ENCODE measurements at places on chromosomes 5 and 9.

- no peak for DNase-seq
These were observed 8.2 kb upstream of the PHYKPL start for GRCh38 chr5:178240766-178241165.

DNA sequence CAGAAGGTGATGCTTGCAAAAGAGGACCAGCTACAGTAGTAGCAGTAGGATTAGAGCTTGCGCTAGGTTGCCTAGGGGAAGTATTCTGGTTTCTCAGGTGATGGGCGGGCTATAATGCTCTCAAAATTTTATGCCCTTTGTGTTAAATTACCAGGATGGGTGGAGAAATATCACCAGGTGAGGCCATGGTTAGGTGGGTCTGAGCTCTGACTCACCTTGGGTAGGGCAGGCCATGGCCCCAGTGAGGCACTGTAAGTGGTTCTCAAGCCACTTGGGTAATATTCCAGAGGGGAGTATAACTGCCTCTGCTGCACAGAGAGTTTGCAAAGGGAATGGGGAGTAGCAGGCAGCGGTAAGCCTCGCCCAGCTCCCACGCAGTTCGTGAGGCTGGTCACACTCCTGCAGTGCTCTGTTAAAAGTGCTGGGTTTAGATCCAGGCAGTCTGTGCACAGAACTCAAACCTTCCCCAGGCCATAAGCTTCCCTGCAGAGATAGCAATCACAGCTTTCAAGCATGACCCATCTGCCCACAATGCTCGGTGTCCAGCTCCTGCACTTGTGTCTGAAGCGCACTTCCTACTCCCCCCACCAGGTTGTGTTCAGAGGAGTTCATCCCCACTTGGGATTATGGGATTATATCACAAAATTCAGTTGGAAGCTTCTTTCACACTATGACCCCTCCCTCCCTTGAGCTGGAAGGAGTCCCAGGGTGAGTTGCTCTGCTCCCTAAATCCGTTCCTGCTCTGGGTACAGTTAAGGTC lies 575.0 kb downstream of the CHSY3 start:
- no peak for DNase-seq

- DNase-seq = no peak
These were observed 6.6 kb downstream of the DTWD2 start for GRCh38 chr5:118981783-118982182.

DNA sequence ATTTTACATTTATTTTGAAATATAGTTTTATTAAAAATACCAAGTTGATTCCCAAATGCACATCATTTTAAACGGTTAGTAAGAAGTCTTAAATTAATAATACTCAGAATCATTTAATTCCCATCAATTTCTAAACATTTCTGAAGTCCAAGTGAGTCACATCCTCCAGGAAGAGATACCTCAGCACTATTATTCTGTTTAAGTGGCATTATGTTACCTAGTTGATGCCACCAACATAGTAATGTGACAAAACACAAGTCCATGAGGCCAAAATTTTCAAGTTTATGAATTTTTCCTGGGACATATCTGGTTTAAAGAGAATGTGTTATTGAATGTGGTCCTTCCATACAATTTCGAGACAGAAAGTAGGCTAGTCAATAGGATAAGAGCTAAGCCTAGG lies 1348.3 kb upstream of the CDH9 start:
- no peak for DNase-seq

- DNase-seq = no peak
These were observed 20.9 kb downstream of the KLHL3 start for GRCh38 chr5:137714946-137715345.

DNA sequence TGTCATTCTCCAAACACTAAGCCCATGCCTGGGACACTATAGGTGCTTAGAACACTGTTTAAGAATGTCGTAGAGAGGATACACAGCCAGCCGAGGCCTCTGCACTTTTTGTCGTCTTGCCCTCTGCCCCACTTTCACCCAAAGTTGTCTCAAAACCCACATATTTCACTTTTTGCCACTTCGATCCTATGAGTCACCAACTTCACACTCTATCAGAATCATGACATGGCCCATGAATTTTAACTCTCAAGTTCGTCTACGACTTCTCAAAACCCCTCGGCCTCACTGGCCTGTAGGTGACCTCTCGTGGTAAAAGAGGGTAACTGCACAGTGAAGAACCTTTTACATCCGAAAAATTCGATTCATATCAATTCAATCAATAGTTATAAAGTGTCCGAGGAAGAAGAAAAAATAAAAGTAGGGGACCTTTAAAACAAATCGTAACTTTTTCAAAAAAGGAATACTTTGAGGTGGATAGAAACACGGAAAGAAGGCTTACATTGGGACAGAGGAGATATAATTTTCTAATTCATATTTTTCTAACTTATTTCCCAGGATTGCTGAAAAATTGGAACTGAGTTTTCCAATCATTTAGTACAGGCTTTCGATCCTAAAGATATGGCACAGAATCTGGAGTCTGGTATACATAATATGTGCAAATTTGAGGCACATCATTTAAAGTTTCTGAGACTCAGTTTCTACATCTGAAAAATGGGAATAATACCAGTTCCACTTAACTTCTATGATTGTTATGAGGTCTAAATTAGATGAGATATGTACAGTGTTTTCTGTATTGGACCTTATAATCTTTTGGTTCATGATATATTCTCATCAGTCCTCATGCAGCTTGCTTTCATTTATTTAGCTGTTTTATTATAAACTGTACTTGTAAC lies 122.6 kb downstream of the APBA1 start:
- peak; percentile 23 for DNase-seq

DNA sequence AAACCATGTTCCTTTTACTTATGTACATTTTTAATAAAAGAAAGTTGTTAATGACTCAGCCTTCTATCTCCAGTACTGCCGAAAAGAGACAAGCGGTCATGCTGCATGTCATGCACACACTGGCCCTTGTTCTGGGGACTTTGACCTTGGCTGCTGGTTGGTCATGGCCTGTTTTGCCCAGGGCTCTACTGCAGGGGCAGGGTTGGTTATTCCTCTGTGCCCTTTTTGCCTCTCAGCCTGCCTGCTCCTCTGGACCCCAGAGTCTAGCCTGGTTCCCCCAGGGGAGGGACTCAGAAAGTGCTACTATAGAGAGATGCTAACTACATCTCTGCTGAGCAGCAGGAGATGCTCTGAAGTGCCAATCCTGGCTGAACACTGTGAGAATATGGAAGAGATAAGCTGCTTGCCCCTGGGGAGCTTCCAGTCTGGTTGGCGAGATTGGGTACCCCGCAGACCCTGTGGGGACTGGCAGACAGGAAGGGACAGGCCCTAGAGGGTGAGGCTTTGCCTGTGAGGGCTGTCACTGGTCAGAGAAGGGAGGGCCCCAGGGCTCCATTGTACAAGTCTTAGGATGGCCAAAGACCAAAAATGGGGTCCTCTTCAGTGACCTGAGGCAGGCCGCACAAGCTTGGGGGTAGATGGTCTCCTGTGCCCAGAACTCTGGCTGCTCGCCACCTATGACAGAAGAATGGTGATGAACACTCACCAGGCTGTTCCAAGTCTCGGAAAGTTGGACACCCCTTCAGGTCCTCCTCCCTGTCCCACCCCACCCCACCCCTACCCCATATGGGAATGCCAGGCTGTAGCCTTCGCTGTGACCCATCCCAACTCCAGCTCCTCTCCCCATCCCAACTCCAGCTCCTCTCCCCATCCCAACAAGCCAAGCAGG lies 14.3 kb downstream of the IRF1 start:
- DNase-seq = no peak

DNA sequence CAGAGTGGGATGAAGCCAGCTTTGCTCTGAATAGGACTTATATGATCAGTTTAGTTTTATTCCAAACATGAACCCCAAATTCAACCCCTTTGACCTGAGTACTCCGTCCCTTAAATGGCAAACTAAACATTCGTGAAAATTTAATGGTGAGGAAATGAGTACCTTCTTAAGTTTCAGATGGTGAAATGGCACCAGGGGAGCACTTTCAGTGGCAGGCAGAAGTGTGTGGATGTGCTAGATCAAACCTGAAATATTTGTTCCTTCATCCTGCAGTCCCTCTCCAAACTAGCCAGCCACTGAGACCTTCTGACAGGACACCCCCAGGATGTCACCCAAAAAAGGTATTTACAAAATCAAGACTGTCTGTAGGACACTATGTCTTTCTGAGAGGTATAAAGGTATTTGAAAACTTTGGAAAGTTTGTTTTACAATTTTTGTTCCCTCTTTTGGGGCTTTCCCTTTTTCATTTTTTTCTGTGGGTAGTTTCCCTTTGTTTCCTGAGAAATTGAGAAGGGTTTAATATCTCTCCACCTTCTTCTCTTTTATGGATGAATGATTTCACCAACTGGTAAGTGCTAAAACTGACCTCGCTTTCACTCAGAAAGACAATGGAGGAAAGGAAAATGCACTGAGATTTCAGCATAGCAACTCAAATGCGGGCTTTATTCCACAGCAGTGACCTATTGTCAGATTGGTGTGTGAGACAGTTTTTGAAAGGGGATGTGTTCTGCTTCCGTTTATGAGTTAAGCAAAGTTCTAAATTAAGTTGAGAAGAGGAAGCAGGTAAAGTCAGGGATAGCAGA lies 127.1 kb downstream of the TMC1 start:
- DNase-seq = no peak

GRCh38 chr9:13430368-13431221 lies 151.1 kb upstream of the MPDZ start:
- no peak for DNase-seq

DNA sequence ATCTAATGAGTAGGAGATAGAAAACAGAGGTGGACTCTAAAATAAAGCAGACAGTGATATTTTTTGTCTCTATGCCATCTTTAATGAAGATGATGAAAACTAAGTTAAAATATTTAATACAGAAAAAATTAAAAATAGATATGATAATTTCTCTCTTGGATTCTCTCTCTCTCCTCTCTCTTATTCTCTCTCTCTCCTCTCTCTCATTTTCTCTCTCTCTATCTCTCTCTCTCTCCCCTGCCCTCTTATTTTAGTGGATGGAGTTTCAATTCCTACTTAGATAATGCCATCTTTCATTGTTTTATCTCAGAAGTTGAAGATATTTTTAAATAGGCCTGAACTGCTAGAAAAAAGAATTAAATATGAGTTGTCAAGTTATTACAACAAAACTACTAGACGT lies 38.2 kb downstream of the ESM1 start:
- DNase-seq = no peak

GRCh38 chr5:74544811-74545210 lies 95.7 kb downstream of the ENC1 start:
- DNase-seq = no peak

- DNase-seq = no peak
These were observed 195.3 kb downstream of the BNC2 start for GRCh38 chr9:16675131-16675530.

DNA sequence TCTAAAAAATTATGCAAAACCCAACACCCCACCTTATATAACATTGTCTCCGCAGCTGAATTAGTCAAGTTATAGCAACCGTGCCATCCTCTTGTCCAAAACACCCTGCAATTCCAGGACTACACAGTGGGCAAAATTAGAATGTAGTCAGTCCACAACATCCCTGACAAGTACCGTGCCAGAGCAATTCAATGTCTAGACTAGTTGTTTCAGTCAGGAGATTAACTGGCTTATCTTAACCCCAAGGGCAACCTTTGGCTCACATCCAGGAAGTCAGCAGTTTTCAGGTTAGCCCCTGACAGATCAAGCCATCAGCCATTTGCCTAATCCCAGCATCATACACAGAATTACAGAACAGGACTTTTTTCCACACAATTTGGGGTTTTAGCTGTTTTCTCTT lies 240.8 kb upstream of the TMEM161B start:
- no peak for DNase-seq

- no peak for DNase-seq
These were observed 3.4 kb upstream of the COL15A1 start for GRCh38 chr9:98940276-98940675.

GRCh38 chr5:36138900-36139683 lies 12.6 kb downstream of the LMBRD2 start:
- DNase-seq = no peak

- DNase-seq = no peak
These were observed 89.6 kb downstream of the INSL6 start for GRCh38 chr9:5095795-5096194.

DNA sequence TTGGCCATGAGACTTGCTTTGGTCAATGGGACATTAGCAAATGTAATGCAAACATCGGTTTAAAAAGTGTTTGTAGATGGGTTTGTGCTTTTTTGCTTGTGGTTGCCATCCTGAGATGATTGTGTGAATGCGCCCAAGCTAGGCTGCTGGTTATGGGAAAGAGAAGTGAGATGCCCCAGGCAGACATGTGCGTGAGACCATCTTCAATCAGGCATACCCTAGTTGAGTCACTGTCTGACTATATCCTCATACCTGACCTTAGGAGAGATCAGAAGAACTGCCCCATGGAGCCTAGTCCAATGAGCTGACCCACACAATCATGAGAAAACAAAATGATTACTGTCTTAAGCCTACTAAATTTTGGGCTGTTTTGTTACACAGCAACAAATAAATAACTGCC lies 36.8 kb upstream of the ZNF608 start:
- DNase-seq = no peak

GRCh38 chr5:6261668-6262067 lies 116.7 kb downstream of the MED10 start:
- no peak for DNase-seq

DNA sequence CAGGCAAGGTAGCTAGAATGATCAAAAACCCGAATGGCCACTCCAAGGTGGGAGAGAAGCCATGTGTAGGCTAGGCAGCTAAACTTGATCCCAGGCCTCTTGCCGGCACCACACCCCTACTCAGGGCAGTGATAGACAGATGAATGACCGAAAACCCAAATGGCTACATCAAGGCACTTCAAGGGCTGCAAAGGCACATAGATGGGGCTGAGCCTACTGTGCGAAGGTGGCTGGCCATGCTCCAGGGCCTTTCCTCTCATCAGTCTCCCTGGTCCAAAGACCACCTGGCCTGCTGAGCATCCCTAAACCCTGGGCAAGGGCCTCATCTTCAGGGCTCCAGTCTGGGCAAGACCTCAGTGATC lies 3.7 kb upstream of the TIFAB start:
- DNase-seq = no peak

DNA sequence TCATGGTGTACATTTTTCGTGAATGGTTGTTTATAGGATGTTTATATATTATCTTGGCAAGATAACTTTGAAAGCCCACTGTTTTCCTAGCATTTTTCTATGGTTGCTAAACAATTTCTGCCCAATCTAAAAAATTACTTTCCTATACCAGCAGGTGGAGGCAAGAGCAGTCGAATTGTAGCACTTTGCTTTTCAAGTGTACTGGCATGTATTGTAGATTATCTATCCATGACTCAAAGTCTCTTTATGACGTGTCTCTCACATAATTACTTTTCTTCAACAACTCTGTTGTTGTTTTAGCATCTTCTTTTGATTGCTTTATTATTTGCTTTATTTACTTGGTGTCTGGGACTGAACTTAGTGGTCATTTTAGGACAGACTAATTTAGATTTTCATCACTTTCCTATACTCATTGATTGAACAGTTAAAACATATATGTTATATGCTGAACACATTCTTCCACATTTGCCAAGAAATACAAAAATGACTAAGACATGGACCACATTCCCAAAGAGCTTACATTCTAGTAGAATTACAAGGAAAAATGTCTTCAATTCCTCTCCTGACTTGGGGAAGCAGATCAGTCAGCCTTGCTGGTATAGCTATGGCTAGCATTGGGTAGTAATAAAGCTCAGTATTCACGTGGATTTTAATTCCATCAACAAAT lies 20.7 kb downstream of the NLN start:
- DNase-seq = peak; percentile 58

- no peak for DNase-seq
These were observed 129.2 kb upstream of the TRPM3 start for GRCh38 chr9:71250581-71250980.

GRCh38 chr9:113954591-113954990 lies 78.5 kb downstream of the ZNF618 start:
- no peak for DNase-seq

GRCh38 chr5:14597080-14597479 lies 15.5 kb downstream of the OTULINL start:
- DNase-seq = no peak

All from AG09309 (cell line).